Activated CD4-positive, alpha-beta T cell treated with anti-CD3 and anti-CD28 coated beads, Interleukin-2, amount 10 ng/mL, durations not matched to agents 7 days and 5 days (primary cell): ENCODE measurements at places on chromosomes 4 and X. TPM values are rescaled to one million over a fixed set of nuclear protein-coding genes. Genes with fewer than 3 reads are reported as not detected.

NKX3-2 gene
- total RNA-seq = not detected

SPANXN4 gene
- total RNA-seq = not detected

ASMTL gene
- total RNA-seq = 30.7 TPM

CFP gene
- total RNA-seq = 45.1 TPM

BEND2 gene
- total RNA-seq = not detected

EPHA5 gene
- total RNA-seq = not detected

ETDA gene
- total RNA-seq = not detected

CLTRN gene
- total RNA-seq = 0.21 TPM

NAA11 gene
- total RNA-seq = not detected

ZFP42 gene
- total RNA-seq = not detected

ABLIM2 gene
- total RNA-seq = 0.30 TPM

CXCL11 gene
- total RNA-seq = not detected

PHOX2B gene
- total RNA-seq = not detected
